GM12878 (cell line): ENCODE measurements at places on chromosomes 7 and 10. TPM values are rescaled to one million over a fixed set of nuclear protein-coding genes. Genes with fewer than 3 reads are reported as not detected.

DNA sequence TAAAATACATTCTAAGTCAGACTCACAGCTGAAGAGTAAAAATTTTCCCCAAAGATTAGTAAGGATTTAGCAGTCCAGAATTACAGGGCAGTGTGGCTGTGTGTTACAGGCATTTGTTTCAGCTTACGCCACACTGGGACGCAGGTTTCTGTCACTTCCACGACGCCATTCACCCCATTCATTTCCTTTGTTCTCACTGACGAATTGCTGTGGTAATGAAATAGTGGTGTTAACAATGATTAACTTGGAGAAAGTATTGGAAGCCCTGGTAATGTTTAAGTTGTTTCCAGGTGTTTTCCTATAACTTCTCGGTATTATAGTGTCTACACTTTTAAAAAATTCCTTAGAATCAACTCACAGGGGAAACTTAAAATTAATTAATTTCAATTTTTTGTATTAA is 370.9 kb downstream of the SH2D4B start:
- DNase-seq: no peak

DNA sequence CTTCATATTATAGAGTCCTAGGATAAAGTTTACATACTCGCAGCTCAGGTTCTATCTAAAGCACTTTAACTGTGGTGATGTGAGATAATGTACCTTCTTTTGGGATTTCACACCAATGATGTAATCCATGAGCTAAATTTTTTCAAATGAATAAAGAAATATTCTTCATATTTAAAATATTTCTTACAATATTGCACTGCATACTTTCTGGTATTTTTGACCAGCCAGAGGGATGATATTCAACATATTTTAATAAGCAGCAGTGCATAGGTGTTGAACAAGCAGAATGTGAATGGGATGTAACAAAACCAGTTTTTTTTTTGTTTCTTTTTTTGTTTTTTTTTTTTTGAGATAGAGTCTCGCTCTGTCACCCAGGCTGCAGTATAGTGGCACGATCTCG is 73.2 kb upstream of the TRIM24 start:
- DNase-seq: no peak

DNA sequence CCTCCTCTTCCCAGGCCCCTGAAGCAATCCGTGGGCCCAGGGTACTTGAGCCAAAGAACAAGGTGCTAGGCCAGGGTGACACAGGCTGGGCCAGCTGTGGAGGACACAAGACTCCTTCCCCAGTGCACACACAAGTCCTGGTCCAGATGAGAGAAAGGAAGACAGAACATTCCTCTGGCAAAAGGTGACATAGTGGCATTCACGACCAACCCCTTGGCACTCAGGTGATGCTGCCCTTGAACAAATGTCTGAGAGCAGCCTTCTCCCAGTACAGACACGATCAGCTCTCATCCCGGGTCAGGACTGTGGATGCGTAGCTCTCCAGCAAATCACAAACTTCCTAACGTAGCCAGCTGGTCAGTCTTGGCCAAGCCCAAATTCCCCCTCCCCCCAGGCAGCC is 118.5 kb downstream of the OAT start:
- DNase-seq: no peak

DNA sequence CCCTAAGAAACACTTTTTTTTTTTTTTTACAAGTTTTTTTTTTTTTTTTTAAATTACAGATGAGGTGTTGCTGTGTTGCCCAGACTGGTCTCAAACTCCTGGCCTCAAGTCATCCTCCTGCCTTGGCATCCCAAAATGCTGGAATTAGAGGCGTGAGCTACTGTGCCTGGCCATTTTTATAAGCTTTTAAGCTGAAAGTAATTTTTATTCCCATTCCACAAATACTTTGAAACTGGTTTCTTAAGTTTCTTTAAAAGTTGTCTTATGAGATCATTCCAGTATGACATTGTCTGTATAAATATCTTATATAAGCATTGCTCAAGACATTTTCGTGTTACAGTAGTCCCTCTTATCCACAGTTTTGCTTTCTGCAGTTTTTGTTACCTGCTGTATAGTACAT is 61.4 kb upstream of the CYP26C1 start:
- no peak for DNase-seq

Gene SRI
- total RNA-seq: 190 and 203 TPM in 2 replicates

Gene ZP3
- 2.2 and 3.0 TPM in 2 replicates for total RNA-seq

Gene RADIL
- 0.11 TPM in 1 of 2 replicates, not detected in the other for total RNA-seq

GRCh38 chr7:132643302-132643701 is 67.0 kb upstream of the PLXNA4 start:
- no peak for DNase-seq

Gene OR6V1
- not detected in 2 replicates for total RNA-seq

Gene TMEM213
- total RNA-seq: not detected in 2 replicates

Gene FBH1
- 58.7 and 66.8 TPM in 2 replicates for total RNA-seq

Gene MRC1
- total RNA-seq: 0.19 and 0.21 TPM in 2 replicates

GRCh38 chr10:11869743-11870460 is 46.7 kb downstream of the PROSER2 start:
- no peak for DNase-seq

DNA sequence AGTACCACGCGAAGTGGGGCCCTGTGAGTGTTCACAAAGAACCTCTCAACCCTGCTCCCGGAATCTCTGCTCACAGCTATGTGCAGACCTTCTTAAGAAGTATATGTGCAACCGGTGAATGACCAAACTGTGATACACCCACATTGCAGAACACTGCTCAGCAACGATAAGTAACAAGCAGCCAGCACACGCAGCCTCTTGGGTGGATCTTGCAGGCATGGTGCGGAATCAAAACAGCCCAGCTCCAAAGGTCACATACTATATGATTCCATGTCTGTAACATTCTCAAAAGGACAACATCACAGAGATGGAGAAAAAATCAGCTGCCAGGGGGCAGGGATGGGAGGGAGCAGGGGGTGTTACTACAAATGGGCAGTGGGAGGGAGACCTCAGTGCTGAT is 101.6 kb downstream of the DLG5 start:
- DNase-seq: no peak

DNA sequence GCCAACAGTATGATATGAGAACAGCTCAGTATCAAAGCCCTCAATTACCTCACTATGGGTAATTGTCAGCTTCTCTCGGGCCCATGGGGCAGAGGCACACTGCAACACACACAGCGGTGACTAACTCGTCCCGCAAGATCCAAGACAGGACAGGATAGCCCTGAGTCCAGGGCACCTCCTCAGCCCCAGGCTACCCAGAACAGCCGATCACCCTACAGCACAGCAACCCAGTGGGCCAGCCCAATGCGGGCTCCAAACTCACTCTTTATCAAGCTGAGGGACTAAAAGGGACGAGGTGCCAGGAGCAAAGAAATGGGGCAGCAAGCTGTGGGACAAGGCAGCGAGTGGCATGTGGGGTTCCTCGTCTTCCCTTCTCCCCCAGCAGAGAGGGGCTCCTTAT is 765.1 kb downstream of the GRID1 start:
- DNase-seq: no peak

Gene ACBD7
- total RNA-seq: 0.27 and 0.74 TPM in 2 replicates

GRCh38 chr7:66883716-66884115 is 37.3 kb upstream of the TMEM248 start:
- DNase-seq: no peak

DNA sequence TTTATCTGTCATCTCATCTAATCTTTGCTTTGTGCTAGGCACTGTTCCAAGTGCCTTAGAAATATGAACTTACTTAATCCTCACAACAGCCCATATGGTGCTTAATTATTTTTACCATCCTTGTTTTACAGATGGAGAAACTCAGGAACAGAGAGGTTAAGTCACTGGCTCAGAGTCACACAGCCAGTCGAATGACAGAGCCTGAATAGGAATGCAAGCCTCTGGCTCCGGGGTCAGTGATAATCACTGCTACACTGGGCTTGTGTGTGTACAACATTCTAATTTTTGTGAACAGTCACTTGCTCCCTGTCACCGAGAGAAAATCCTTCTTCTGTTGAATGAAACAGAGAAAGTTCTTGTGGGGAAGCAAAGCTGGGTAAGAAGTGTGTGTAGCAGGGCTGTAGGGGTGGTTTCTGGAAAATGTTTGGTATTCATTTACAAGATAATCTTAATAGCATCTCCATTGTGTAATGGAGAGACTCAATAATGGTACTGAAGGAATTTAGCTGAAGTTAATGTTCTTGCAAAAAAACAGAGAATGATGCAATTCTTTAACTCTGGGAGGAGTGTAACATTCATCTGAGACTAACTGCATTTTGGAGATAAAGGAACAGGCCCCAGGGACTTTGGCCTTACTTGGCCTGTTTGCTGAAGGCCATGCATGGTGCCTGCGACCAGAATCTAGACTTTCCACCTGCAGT is 290.6 kb downstream of the FRMD4A start:
- DNase-seq: no peak

Gene ZNF853
- 0.11 and 0.13 TPM in 2 replicates for total RNA-seq

Gene IDE
- total RNA-seq: 45.4 and 51.9 TPM in 2 replicates

Gene VWC2
- not detected in 2 replicates for total RNA-seq

- DNase-seq: no peak
These were observed 260.5 kb downstream of the SFMBT2 start for GRCh38 chr10:7150349-7150748.
